Urinary bladder (tissue), 4 donors: ENCODE measurements at places on chromosomes 3 and 15.

DNA sequence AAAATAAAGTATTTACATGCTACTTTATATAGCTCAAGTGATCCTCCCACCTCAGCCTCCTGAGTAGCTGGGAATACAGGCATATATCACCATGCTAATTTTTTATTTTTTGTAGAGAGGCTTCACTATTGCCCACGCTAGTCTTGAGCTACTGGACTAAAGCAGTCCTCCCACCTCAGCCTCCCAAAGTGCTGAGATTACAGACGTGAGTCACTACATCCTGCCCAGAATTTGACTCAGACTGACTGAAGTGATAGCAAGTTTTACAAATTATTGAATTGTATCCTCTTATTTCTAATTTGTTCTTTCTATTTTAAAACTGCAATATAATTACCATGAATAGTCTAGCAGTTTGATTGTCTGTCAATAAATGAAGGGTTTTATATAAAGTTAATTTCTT, 210.3 kb upstream of the CGNL1 start:
- no peak for DNase-seq

DNA sequence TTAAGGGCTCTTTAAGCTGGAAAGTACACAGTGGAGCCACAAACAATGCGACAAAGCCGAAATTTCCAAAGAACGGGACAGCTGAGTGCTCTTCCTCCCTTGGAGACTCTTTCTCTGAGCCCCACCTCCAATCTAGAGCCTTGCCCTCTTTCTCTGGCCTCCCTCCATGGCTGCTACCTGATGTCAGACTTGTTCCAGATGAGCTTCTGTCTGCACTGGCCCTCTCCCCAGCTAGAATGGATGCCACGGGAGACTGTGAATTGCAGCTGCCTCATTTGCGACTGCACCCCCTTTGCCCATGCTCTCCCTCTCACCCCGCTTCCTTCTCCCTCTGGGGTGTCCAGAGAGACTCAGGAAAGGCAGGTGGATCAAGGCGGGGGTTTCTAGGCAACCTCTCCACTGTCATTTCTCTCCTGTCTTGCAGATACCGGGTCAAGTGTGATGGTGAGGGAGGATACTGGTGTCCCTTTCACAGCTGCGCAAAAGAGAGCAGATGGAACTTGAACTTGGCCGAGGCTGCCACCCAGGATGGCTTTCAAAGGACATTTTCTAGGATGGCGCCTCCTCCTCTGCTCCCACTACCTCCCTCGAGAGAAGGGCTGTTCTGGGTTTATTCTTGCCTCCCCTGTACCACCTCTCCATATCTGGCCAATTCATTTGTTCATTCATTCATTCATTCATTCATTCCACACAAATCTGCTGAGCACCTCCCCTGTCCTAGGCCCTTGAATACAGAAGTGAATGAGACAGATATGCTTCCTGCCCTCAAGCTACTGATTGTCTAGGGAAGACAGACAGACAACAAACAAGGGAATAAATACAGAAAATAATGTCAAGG, 12.8 kb downstream of the ATP2B2 start:
- no peak for DNase-seq

DNA sequence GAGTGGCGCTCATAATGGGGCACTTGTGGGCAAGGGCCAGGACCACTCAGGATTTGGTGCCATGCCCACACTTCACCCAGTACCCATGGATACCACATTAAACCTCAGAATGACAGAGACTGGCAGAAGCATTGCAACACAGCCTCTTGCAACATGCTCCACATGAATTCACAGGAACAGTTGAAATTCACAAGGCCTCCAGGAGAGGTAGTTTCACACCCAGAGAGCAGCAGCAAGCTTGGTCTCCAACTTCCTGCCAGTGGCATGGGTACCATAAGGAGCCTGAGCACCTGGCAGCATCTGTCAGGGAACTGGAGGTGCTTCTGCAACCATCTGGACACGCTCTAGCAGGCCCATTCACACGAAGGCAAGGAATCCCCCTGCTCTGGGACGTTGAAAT, 101.0 kb downstream of the OSBPL10 start:
- DNase-seq, result no peak

DNA sequence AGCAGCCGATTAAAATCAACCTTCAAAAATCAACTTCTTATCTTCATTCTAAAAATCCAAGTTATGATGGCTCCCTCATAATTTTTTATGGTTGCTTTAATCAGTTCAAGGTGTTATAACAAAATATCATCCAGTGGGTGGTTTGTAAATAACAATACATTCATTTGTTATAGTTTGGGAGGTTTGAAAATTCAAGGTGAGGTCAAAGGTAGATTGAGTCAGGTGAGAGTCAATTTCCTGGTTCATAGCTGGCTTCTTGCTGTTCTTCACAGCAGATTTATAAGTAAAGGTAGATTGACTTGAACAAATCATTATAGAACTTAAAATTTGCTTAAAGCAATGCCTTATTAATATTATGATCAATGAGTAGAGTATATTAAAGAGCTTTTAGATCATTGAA, 192.8 kb downstream of the CADM2 start:
- no peak for DNase-seq

DNA sequence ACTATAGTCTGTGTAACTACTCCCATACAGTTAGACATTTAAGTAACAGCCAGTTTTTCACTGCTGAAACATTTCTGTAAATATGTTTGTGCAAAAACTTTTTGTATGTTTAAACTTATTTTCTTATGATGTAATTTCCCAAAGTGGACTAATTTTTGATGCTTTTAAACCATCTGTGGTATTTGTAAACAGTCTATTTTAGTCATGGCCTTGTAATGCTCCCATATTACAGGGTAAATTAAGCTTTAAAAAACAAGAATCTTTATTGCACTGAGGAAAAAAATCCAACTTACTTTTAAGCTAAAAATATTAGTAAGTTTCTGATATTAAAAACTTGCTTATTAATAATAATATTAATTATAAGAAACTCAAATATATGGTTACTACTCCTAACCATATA, 13.5 kb downstream of the CCDC14 start:
- no peak for DNase-seq

GRCh38 chr3:41726891-41727290, 235.0 kb downstream of the ULK4 start:
- DNase-seq, result no peak
